ENCODE measurements at places on chromosomes 1 and 21. TPM values are rescaled to one million over a fixed set of nuclear protein-coding genes. Genes with fewer than 3 reads are reported as not detected.

GRCh38 chr1:228154670-228155571 lies 5.2 kb downstream of the GJC2 start:
- peaks cover 24% of the 10 kb centered on the region for H3K27me3 ChIP-seq
- H3K27ac ChIP-seq, result no peak overlapping the region
- H3K4me1 ChIP-seq, result peaks cover 24% of the 10 kb centered on the region
- H3K36me3 ChIP-seq, result peaks cover 37% of the 10 kb centered on the region
- DNase-seq, result no peak

DNA sequence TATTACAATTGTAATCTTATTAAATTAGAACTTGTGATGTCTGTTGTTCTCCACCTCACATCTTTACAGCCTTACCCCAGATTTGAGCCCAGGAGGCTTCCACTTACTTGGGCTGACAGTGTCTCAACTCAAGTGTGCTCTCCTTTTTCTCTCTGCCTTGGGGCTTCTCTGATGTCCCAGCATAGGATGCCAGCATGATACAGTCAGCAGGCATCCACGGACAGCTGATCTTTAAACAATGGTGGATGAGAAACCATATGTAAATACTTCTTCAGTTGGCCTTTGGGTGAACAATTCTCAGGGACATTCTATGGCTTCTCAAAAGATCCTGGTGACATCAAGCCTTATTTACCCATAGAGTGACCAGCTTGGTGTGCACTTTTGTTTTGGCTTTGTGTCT lies 107.6 kb upstream of the GORAB start:
- no peak overlapping the region for H3K27ac ChIP-seq
- no peaks in the 10 kb centered on the region for H3K36me3 ChIP-seq
- H3K27me3 ChIP-seq, result no peaks in the 10 kb centered on the region
- no peak for DNase-seq

Gene C1orf185
- not detected for total RNA-seq

GRCh38 chr1:100290291-100290690 lies 24.3 kb downstream of the RTCA start:
- DNase-seq, result no peak
- H3K27ac ChIP-seq, result no peak overlapping the region
- H3K4me1 ChIP-seq, result no peaks in the 10 kb centered on the region
- no peak overlapping the region for H3K4me3 ChIP-seq

Gene CEP85
- total RNA-seq, result 14.7 TPM

Gene GPR61
- 2.9 TPM for total RNA-seq

DNA sequence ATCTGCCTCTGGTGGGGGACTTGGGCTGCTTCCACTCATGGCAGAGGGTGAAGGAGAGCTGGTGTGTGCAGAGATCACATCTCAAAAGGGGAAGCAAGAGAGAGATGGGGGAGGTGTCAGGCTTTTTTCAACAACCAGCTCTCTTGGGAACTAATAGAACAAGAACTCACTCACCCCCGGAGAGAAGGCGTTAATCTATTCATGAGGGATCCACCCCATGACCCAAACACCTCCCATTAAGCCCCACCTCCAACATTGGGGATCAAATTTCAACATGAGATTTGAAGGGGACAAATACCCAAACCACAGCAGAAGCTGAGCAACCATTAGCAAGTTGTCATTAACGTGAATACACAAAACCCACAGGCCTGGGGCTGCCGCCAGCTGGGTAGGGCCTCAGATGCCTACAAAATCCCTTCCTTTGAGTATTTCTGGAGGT lies 12.0 kb upstream of the VWA5B1 start:
- no peaks in the 10 kb centered on the region for H3K36me3 ChIP-seq
- H3K4me3 ChIP-seq, result no peak overlapping the region
- peaks cover 8% of the 10 kb centered on the region for H3K4me1 ChIP-seq
- no peak for DNase-seq
- H3K27me3 ChIP-seq, result no peaks in the 10 kb centered on the region
- no peak overlapping the region for H3K27ac ChIP-seq

Gene ADGRL2
- 176 TPM for total RNA-seq

Gene OXCT2
- 3.0 TPM for total RNA-seq

DNA sequence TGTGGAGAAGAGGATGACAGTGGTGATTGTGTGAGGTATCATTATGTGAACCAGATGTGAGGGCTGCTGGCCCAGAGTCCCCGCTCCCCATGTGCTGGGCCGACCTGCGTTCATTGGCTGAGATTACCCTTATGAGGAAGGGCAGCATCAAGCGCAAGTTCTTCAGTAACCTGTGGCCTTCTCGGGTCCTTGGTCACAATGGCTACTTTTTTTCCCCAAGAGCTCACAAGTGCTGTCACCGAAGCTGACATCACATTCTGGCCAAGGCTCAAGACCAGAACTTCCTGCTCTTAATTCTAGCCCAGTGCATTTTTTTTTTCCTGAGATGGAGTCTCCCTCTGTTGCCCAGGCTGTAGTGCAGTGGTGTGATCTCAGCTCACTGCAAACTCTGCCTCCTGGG lies 262.9 kb downstream of the RHOU start:
- H3K4me1 ChIP-seq, result peaks cover 5% of the 10 kb centered on the region
- H3K27ac ChIP-seq, result no peak overlapping the region
- no peak overlapping the region for H3K4me3 ChIP-seq
- no peak for DNase-seq
- H3K27me3 ChIP-seq, result no peaks in the 10 kb centered on the region

GRCh38 chr1:26239936-26240335 lies 5.9 kb downstream of the CEP85 start:
- H3K4me1 ChIP-seq, result peaks cover 5% of the 10 kb centered on the region
- H3K27me3 ChIP-seq, result no peaks in the 10 kb centered on the region
- H3K27ac ChIP-seq, result no peak overlapping the region
- H3K36me3 ChIP-seq, result peaks cover 9% of the 10 kb centered on the region

Measured in spinal cord (tissue), 10 donors.